ENCODE measurements at places on chromosomes 2 and 18.

- no peak for DNase-seq
Measured at GRCh38 chr2:9400268-9401058, 22.9 kb downstream of the ITGB1BP1 start.

DNA sequence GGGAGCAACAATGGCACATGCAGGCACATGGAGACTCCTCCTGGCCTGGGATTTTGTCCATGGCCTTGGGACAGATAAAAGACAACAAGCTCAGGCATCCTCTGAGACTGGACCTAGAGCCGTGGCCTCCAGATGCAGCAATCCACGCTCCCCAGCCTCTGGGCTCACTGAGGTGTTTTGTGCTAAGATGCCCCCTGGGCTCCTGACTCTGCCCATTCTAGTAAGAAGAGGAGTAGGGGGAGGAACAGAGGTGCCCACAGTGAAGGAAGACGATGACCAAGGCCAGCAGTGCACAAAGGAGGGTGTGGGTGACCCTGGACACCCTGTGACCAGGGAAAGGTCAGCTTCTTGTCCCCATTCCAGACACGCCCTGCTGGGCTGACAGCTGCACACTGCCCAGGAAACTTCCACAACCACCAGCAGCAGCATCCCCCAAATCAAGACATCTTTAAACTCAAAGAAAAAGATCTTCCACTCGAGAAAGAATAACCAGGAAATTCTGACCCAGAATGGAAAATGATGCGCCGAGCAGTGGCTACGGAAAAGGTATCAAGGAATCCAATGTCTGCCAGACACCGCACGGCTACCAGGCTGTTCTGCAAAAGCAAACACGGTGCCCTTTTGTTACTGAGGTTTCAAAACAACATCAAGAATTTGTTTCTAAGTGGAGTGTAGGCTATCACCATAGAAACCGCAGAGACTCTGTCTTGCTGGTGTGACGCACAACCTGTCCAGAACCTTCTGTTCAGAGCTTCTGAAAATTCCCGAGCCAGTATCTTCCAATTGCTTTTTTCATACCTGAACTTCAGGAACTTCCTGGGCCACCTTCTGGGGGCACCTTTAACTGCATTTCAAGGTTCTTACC is 65.5 kb downstream of the ZNF516 start:
- DNase-seq, result no peak

DNA sequence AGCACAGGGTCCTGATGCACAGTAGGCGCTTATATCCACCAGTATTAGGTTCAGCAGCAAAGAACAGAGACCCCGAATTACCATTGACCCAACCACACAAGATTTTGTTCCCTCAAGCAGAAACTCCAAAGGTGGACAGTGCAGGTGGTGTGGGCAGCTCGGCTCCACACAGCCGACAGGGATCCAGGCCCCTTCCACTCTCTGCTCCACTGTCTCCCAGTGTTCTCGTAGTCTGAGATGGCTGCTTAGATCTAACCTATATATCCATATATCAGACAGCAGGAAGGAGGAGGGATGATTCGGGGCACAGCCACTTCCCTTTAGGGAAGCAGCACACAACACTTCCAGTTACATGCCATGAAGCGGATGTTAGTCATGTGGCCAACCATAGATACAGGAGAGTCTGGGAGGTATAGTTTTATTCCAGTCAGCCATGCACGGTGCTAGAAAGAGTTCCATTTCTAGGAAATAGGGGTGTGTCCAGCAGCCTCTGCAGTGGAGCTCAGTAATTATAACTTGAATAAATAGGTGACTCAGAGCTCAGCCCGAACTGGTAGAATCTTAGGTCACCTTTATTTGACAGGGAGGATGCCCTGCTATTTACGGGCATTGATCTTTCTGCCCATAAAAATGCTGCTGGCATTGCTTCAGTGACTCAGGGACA is 158.9 kb downstream of the TWIST2 start:
- DNase-seq, result peak; percentile 22

GRCh38 chr2:45177870-45178269 is 168.6 kb upstream of the SIX2 start:
- DNase-seq, result peak; percentile 97

GRCh38 chr2:147636886-147637285 is 207.9 kb upstream of the ACVR2A start:
- DNase-seq, result no peak

- DNase-seq, result no peak
Measured at GRCh38 chr2:113260991-113261390, 17.7 kb downstream of the PAX8 start.

DNA sequence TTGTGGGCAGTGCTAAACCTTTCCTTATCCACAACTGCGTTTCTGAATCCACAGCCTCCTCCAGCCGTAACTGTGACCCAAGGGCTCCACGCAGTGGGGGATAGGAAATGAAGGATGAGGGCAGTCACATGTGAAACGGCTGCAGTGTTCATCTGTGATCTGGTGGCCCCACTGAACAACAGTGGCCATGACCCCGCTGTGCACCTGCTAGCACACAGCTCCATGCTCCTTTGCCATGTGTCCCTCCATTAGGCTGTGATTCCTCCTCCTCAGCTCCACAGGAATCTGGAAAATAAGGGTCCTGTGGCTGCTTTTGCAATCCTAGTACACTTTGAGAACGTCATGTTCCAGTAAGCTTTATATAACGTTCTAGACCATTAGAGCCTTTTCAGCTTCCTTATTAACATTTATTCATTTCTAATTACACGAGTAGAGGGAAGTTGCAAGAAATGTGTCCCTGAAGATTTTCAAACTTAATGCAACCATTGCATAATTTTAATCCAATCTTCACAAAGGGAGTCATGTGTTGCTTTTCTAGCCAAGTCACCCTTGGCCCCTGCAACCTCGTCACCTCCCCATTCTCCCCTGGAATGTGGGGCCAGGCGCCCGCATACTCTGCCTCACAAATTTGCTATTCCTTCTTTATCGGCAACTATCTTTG is 7.1 kb upstream of the NAPG start:
- DNase-seq, result peak; percentile 58

- no peak for DNase-seq
Measured at GRCh38 chr2:24926602-24927252, 6.7 kb upstream of the ADCY3 start.

DNA sequence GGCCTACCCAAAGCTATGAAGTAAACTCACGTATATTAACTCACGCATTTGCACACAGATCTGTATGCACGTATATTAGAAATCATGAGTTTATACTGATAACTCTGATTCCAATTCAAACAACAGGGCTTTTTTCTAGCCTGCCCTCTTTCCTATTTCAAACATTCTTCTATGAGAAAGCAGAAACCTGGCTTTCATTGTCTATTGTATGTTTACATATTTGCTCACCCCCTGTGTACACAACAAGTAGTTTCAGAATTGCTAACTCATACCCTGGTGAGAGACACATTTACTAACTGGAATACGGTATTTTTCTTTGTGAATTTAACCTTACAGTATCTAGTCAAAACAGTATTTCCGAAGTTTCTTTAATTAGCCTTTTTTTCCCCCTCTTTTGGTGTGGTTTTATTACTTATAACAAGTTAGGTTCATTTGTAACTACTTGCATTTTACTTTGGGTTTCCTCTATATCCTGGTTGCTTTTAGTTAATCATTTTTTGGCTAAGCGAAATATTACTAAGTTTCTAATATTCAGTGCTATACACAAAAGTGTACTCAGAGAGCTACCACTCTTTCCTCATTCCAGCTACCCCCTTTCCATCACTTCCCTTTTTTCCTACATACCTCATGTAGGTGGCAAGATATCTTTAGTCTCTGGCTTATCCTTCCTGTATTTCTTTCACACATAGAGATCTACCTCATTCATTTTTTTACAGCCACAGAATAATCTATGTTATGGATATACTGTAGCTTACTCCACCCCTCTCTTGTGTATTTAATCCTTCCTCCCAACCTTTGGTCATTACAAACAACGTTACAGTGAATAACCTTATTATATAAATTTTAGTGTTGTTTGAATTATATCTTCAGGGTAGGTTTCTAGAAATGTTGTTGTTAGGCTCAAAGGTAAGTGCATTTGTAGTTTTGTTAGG is 112.7 kb upstream of the BCL2L11 start:
- DNase-seq, result no peak
